ENCODE measurements at places on chromosomes 3 and 15.

GRCh38 chr3:156892701-156893100 is 66.5 kb downstream of the LEKR1 start:
- DNase-seq = no peak

- no peak for DNase-seq
Measured at GRCh38 chr3:4568841-4569240, 75.7 kb downstream of the ITPR1 start.

DNA sequence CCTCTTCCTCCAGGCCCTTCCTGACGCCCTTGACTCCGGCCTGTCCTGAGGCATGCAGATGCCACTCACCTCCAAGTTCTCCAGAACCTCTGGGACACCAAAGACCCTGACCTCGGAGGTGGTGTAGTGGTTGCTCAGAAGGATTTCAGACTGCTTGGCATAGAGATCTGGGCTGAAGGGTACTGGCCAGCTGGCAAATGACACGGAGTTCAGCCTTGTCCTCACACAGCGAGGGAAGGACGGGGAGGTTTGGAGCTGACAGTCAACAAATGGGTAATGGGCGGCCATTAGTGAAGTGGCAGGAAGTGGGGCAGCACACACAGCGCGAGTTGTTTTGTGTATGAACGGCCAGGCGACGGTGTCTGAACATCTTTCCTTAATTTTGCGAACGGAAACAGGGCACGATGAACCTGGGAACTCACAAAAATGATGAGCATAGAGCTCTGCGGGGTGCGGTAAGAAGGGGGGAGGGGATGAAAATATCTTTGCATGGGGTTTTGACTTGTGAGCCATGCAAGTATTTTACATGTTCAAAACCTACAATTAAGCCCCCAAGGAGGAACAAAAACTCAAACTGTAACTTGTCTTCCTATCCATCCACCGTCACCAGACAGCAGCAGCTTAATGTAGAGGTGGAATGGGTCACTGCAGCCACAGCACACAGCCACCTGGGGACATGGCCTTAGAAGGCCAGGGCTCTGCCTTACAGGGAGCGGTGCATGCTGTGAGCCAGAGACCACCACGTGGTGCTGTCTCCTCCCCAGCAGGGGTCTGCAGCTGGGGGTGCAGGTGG is 43.6 kb upstream of the RPL32 start:
- DNase-seq = no peak

DNA sequence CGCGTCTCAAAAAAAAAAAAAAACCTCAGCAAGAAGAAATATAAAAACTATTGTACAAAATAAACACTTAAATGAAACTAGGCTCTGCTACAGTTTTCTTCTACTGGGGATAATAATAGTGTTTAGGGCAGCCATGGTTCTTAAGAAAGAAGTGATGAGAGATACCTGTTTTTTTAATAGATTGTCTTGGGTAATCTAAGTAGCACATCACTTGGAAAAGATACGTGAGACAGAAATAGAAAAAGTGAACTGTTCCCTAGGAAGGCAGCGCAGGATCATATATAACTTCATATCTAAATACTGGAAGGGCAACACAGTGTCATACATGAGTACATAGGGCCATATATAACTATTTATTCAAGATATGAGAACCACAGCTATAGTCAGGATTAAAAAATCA is 11.9 kb downstream of the GOLGB1 start:
- DNase-seq = no peak

DNA sequence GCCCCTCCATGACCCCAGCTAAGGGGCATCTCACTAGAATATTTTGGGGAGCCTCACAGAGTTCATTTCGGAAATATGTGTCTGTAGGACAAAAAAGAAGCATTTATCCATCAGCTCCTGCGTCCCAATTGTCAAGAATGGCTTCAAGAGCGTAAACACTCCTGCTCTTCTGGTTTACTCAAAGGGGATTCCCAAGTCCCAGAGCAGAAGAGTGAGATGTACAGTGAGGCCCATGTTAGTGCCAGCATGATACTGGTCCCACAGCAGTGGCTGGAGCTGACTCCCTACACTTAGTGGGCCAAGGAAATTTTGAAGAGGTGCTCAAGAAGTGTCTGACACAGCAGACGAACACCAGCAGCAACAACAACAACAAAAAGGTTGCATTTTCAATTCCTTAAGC is 34.9 kb upstream of the ARL8B start:
- DNase-seq = no peak

DNA sequence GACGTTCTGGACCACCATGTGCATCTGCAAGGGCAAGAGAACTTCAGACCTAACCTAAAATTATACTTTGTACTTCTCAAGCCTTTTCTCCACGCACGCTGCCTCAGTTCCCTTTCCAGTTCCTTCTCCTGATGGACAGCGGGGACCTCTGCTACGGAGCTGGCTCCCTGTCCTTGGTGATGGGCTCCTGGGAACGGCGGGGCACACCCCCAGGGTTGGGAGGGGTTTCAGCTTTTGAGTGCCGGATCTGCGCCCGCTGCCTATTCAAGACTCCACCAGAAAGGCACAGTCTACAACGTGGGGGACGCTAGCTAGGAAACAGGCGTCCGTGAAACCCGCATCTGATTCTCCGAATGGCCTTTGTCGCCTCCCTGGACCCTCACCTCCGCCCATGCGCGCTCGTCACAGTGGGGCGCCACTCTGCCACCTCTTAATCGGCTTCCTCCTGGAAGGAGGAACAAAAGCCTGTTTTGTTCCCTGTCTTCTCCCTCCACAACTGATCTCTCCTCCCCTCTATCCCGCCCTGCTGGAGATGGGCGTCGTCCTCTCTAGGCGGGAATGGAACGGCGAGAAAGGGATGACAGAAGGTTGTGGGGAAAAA is 2.2 kb downstream of the GPR149 start:
- no peak for DNase-seq

DNA sequence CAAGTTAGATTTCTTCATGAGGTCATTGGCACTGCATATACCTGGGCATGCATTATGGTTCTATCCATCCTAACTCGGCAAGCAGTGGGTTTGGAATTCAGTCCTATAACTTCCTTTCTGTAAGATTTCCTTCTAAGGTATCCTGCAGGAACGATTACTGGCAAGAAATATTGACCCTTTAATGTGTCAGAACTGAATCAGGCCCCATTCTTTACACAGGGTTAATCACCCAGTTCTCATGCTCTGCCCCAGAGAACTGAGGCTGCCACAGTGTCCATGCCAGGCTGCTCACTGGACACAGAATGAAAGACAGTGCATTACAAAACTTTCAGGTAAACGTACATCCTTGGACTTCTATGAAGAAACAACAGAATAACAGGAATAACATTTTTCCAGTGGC is 108.9 kb downstream of the RPL22L1 start:
- no peak for DNase-seq

DNA sequence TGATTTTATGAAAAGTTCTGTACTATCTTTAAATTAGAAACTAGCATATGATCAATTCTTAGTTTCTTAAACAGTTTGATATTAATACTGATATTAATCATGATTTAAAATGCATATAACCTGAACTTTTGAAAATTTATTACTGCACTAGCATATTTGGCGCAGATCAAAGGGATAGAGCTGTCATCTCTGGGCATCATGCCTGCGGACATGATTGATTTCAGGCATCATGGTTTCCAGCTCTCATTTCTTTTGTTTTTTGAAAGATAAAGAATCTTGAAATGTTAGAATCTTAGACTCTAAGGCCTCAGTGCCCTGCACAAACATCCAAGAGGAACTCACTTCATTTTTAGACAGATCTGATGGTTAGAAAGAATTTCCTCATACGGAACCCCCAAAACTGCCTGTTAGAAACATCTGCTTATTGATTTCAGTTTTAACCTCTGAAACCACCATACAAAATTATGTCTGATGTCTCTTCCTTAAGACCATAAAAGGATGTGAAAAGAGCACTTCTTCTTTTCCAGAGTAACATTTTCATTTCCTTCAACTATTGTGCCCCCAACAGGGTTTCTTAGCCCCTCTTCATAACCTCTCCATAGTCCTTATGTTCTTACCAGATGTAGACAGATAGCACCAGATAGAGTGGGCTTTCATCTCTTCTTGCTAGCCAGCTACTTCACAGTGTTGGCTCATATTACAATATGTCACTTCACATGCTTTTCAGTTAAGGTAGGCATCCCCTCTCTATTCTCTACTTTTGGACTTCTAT is 110.8 kb downstream of the BBX start:
- DNase-seq = no peak

DNA sequence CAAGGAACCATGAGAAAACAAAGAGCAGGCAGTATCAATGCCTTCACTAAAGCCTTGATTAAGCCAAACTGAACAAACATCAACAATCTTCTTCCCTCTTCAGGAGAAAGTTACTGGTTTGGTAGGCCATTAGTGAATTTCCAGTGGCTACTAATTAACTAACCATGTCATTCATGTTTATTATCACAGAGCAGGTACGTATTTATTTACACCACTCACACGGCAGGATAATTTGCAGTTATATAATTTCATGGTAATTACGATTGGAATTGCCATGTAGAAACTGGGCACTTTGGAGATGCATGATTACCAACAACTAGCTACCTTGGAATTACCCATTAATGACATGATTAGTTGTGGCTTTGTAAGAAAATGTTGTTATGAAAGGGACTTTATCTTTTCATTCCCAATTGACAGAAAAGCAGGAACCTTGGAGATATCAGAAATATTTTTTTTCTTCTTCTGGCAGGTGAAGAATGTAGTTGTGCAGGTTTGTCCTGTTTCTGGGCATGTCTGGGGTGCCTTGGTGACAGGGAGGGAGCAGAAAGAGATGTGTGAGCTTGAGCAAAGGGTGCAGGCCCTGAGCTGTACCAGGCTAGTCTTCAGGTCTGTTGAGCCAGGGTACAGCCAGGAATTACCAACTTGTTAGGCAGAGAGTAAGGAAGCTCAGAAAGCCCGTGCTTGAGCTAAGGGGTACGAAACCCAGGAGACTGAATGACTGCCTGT is 310.7 kb downstream of the RORA start:
- DNase-seq = no peak

- DNase-seq = peak; percentile 76
Measured at GRCh38 chr3:58034738-58035523, 26.7 kb downstream of the FLNB start.

GRCh38 chr3:193716150-193716549 is 123.1 kb downstream of the OPA1 start:
- no peak for DNase-seq

DNA sequence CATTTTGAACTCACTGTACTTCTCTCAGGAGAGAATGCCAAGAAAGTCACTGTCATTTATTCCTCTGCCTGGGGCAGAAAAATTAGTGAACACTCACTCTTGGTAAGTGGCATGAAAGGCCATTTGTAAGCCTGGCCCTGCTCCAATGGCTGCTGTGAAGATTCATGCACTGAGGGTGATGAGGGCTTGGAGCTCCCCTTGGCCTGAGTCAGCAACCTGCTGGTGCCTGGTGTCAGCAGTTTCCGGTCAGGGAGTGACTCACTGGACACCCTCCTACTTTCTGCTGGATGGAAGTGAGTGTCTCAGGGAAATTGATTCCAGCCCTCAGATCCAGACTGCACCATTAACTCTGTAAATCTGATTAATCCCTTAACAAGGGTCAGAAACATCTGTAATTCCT is 37.6 kb downstream of the TRA2B start:
- DNase-seq = no peak

- DNase-seq = no peak
Measured at GRCh38 chr15:63602595-63602994, 5.4 kb downstream of the FBXL22 start.

GRCh38 chr15:64156652-64157331 is 5.3 kb downstream of the SNX22 start:
- DNase-seq = no peak

DNA sequence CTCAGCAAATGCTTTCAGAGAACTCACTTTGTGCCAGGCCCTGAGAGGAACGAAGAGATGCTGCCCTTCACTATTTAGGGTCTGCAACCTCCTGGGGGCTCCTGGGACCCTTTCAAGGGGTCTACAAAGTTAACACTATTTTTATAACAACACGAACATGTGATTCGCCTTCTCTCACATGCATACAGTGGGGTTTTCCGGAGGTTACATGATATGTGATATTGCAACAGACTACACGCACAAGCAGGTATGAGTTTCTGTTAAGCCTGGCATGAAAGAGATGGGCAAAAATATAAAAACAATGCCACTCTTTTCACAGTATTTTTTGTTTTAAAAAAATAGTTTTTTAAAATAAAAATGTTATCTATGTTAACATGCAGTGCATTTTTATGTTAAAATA is 10.3 kb downstream of the STARD5 start:
- DNase-seq = no peak

DNA sequence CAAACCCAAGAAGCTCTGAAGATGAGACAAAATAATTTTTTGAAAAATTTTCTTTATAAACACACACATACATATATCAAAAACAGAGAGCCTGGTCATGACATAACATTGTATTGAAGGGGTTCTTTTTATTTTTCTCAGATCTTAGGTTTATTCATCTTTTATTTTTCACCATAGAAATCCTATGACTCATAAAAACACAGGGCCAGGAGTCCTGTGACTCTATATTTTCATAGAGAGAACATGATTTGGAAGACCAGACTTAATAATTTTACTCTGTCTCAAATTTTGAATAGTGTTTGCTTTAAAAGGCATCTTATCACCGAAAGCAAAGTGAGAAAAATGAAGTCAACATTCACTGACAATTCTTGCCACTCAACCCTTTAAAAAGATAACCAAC is 57.7 kb downstream of the SUCNR1 start:
- DNase-seq = no peak

DNA sequence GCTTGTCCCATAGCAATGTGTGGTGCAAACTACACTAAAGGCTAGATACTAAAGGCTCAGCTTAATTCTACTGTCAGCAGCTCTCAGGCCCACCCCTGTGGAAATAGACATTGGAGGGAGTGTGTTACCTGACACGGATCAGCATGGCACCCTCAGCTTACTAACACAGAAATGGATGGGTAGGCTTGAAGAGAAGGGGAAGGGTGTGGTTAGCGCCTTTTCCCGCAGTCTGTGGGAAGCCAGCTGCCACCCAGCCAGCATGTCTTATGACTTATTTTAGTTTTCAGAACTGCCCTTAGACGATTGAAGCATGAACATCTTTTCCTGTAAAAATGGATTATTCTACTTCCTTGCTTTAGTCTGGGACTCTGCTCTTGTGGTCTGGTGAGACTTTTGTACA is 25.8 kb upstream of the ADPGK start:
- DNase-seq = no peak

GRCh38 chr3:194504861-194505260 is 18.1 kb upstream of the ATP13A3 start:
- no peak for DNase-seq
